ENCODE measurements at places on chromosomes 1 and 21.

- DNase-seq, result no peak
These were observed 344.5 kb downstream of the RWDD3 start for GRCh38 chr1:95578462-95578861.

- DNase-seq, result no peak
These were observed 904 bp downstream of the KLF17 start for GRCh38 chr1:44119525-44119924.

GRCh38 chr1:58908561-58909560, 125.0 kb upstream of the JUN start:
- DNase-seq, result no peak

GRCh38 chr1:208121813-208122364, 122.3 kb downstream of the PLXNA2 start:
- DNase-seq, result no peak

GRCh38 chr1:224213438-224214119, 30.5 kb downstream of the DEGS1 start:
- no peak for DNase-seq

GRCh38 chr1:168726281-168726680, 2.7 kb downstream of the DPT start:
- no peak for DNase-seq

GRCh38 chr1:35661474-35661795, 20.1 kb upstream of the PSMB2 start:
- no peak for DNase-seq

- DNase-seq, result no peak
These were observed 37.5 kb upstream of the PLA2G2C start for GRCh38 chr1:20223551-20224419.

- DNase-seq, result no peak
These were observed 59.8 kb upstream of the PLA2G4A start for GRCh38 chr1:186768906-186769305.

DNA sequence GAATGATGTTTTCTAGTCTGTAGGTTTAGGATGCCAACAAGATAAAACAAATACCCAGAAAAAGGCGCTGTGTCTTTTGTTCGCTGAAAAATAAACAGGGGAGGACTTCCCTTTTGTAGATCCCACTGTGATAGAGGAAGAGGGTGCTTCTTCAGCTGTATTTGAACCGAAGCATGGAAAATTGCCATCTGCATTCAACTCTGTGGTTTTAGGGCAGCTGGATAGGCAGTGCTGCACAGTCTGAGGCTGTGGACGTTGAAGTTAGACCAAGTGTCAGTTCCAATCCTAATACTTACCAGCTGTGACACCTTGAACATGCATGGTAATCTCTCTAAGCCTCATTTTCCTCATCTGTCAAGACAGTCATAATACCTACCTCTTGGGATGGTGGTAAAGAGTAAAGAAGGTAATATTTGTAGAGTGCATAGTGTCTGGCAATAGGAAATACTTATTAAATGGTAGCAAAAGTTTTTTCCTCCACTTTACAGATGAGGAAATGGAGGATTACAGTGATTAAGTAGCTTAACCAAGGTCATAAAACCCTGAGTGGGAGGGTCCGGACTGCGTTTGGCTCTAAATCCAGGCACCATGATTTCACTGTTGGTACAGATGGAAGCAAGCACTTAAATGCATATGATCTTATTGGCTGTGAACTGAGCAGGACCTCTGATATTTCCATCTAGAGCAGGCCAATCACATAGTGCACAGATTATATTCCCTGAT, 48.5 kb downstream of the UTP25 start:
- no peak for DNase-seq

GRCh38 chr1:84841971-84842370, 51.0 kb downstream of the LPAR3 start:
- DNase-seq, result no peak

DNA sequence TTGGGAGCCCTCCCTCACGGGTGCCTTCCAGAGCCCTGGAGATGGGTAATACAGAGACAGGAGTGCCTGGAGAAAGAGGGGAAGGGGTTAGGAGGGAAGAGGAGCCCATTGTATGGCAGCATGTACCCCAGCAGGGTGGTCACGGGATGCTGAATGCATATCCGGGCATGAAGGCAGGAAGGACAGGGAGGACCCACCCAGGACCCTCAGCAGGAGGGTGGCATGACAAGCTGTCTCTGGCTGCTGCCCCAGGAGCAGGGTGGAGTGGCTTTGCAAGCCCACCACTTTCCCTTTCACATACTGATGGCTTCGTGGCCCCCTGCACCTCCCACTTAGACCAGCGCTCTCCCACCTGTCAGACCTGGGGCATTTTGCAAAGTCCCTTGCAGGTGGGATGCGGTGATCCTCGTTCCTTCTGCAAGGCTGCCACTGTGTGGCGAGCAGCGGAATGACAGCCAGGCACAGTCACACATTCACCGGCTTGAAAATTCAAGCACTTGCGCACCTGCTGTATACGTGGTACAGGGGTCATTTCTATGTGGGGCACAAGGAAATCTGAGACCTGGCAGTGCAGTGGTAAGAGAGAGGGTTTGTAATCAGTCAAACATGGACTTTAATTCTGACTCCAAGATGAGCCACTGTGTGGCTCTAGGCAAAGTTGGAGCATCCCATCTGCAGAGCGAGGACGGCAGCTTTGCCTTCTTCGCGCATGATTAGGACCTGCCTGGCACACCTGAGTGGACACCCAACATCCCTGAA, 53.2 kb upstream of the TMEM51 start:
- no peak for DNase-seq

DNA sequence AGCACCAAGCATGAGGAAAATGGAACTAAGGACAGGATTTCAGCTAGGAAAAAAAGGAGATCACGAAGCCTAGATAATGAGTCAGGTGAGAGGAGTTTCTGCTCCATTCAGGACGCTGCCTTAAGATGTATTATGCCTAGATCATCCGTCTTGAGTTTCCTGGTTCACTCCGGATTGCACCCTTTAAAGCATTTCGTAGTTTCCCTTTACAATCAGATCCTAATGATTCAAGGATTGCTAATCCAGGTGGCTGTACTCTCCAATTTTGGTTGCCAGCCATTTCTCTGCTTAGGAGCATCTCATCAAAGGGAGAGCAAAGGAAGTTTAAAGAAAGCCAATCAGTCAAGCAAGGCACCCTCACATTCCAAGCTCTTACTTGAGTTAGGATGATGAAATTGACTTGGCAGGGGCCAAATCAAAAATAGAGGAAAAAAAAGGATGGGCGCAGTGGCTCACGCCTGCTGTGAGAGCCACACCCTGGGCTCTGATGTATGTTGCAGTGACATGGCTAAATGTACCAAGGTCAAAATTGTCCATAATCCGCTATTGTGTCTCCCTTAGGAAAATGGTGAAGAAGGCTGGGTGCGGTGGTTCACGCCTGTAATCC, 156.9 kb upstream of the SOD1 start:
- no peak for DNase-seq

- DNase-seq, result peak; percentile 78
These were observed 27.5 kb downstream of the ARID1A start for GRCh38 chr1:26723013-26723991.

GRCh38 chr1:32198237-32199042, 2.0 kb upstream of the CCDC28B start:
- DNase-seq, result no peak

GRCh38 chr1:12708396-12709090, 7.4 kb upstream of the AADACL3 start:
- no peak for DNase-seq

DNA sequence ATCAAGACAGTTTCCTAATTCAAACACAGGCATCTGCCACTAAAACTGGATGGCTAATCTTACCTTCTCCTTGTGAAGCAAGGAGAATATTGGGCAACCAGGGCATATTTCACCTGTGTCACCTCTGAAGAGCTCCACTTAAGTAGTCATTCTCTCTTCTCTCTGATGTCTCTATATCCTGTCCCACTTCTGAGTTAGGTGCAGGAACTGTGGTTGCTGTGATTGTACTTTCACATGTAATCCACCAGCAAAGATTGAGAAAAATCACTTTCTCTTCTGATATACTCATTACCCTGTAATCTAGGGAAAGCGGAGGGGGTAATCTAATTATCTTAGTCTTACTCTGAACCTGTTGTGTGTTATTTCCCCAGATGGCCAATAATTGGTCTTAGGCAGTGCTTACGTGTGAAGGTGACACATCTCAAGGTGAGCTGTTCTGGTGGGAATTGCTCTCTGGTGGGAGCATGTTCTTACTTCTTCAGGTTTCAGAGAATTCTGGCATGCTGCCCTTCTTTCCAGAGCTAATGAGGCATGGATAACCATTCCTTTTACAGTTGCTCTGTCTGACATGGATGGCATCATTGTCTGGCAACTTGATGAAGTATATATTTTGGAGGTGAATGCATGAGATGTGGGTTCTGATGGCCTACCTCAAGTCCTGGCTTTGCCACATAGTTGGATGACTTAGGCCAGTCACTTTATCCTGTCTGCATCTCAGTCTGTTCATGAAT, 12.0 kb downstream of the XCL2 start:
- DNase-seq, result no peak

DNA sequence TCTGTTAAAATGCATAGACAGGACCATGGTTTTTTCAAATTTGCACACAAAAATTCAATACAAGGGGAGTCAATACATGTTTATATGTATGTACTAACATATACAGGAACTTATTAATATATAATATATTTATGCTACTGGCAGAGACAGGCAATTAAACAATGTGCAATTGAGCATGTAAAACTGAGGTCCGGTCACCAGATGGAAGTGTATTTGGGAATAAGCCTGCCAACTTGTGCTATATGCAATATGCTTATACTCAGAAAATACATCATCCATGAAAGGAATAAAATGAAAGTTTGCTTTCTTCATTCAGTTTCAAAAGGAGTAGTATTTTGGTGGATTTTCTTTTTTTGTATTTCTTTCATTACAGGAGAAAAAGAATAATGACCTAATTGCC, 640.2 kb upstream of the CXADR start:
- no peak for DNase-seq

GRCh38 chr1:54380290-54380882, 25.8 kb downstream of the SSBP3 start:
- no peak for DNase-seq

DNA sequence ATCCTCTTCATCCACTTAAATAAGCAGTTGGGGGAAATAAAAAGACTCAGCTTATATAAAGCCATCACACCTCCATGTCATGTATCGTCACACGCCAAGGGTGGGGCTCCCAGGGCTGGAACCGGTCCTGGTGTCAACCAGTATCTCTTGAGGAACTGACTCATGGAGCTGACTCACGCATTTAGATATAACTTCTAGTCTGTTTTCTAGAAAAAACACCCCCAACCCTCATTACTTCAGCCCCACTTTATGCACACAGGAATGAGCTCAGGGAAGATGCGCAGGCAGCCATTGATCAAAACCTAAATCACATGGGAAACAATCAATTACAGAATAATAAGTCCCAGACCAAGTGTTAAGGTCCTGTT, 6.9 kb upstream of the IL22RA1 start:
- no peak for DNase-seq

DNA sequence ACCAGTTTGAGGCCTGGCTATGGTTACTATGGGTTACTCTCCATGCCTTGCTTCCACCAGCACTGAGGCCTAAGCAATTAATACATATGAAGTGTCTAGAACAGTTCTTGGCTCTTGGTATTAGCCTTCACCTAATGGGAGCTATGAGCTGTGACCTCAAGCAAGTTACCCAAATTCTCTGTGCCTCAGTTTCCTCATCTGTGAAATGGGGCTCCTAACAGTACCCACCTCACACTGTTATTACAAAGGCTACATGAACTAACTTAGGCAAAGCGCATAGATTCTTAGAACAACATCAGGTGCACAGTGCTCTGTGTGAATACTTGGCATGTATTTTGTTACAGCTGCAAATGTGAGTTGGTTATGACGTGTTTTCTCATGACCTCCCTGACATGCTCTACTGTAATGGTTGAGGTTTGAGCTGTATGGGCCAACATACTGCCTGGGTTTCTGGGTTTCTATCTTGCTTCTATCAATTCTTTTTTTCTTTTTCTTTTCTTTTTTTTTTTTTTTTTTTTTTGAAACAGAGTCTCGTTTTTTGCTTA, 26.5 kb downstream of the CDCP2 start:
- DNase-seq, result no peak

- DNase-seq, result no peak
These were observed 21.7 kb downstream of the SDC3 start for GRCh38 chr1:30886710-30887428.

GRCh38 chr1:10880063-10880462, 83.6 kb upstream of the CASZ1 start:
- no peak for DNase-seq

- no peak for DNase-seq
These were observed 140.1 kb upstream of the DUSP10 start for GRCh38 chr1:221881805-221882581.

- no peak for DNase-seq
These were observed 26.5 kb downstream of the RERE start for GRCh38 chr1:8790987-8791386.

DNA sequence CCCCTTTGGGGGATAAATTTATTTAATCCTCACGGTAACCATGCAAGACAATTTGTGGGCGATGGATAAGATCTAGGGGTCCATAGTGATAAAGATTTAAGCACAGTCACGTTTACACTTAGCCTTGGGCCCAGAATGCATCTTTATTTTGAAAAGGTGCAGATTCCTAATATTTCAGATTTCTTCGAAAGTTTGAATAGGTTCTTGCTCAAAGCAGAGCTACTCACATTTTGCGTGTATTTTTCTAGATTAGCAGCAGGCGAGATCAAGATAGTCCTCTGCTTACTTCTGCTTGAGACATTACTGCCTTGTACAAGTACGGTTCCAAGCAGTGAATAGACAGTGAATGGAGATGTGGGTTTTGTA, 647 bp downstream of the TSEN15 start:
- DNase-seq, result no peak

DNA sequence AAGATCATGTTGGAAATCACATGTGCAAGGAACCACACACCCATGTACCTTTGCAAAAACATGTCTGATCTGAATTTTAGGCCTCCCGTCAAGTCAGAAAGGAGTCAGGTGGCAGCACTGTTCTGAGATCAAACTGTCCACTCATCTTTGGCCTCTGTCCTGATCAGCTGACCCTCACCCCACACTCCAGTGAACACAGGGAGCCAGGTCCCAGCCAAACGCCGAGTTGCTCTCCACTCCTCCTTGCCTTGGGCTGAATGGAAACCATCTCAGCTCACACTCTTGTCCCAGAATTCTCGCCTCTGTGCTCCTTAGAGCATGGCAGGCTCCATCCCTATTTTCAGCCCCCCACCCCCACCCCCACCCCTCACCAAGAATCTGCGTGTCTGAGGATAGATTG, 4.6 kb upstream of the RNF186 start:
- no peak for DNase-seq

DNA sequence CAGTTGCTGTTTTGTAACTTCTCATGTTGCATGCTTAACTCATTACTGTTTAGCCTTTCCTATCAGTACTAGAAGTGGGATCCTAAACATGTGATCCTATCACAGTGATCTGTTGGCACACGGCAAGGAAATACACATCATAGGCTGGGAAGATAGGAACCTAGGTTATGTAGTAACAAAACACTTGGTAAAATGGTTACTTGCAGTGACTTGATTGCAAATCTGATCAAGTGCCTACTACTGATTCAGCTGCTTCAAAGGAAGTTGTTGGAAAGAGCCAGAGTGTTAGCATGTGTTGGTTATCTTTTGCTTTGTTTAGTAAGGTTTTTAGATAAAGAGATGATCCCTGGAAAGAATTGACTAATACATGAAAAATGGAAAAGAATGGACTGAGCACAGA, 8.9 kb upstream of the VASH2 start:
- DNase-seq, result no peak

- DNase-seq, result peak; percentile 38
These were observed 164.7 kb upstream of the RGS18 start for GRCh38 chr1:191993549-191993948.

GRCh38 chr1:193346085-193346484, 159.7 kb upstream of the B3GALT2 start:
- no peak for DNase-seq

- DNase-seq, result no peak
These were observed 102.1 kb downstream of the XCL2 start for GRCh38 chr1:168441745-168442144.

All from foreskin melanocyte (primary cell).